ENCODE measurements at places on chromosomes 16 and 17.

GRCh38 chr17:8467527-8467926, 31.8 kb downstream of the NDEL1 start:
- no peak for DNase-seq

GRCh38 chr16:67509016-67509415, 19.6 kb upstream of the RIPOR1 start:
- DNase-seq = no peak

GRCh38 chr16:31868691-31869167, 4.9 kb upstream of the ZNF267 start:
- DNase-seq = peak; percentile 57

DNA sequence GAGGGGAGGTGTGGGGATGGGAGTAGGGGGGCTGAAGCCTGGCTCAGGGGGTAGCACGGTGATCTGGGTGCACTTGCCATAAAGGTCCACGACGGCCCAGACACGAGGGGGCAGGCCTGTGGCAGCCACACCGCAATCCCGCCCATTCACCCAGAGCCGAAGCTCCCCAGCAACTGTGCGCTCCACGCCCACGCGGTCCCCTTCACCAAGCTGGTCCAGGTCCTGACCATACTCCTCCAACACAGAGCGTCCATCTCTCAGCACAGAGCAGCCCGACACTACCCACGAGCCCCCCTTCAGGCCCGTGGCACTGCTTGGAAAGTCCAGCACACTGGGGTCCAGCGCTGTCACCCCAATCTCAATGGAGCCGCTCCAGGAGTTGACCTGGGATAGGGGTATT, 1.6 kb downstream of the NEURL4 start:
- no peak for DNase-seq

GRCh38 chr17:28907709-28908475, 5.0 kb upstream of the DHRS13 start:
- DNase-seq = no peak

DNA sequence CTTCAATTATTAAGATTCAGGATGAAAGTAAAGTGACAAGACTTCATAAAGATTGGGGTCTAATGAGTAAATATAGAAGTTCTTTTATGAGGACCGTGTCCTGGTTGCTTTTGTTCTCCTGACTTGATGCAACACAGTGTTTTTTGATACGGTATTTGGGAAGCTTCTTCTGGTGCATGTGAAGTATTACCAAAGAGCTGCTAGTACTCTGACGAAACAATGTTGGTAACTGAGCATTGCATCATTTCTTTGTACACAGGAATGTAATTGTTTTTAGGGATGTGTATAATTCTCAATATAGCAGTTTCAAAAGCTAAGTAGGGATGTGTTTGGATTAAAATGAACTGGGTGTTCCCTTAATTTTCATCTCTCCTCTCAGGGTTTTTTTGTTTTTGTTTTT, 15.9 kb downstream of the KPNB1 start:
- DNase-seq = no peak

DNA sequence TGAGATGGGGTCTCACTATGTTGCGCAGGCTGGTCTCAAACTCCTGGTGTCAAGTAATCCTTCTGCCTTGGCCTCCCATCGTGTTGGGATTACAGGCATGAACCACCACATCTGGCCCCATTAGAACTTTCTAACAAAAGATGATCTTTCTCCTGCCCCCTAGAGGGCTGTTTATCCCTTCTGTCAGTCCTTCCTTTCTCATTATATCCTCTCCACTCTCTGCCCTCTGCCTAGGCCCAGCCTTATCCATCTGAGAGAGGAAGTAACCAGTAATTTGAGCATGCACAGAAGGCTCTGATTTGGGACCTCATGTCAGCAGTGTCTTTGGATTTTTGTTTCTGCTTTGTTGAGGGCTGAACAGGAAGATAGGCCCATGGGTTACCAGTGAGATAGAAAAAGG, 4.4 kb upstream of the DHX40 start:
- DNase-seq = no peak

- DNase-seq = no peak
Observed at GRCh38 chr17:80527016-80527645, 17.5 kb upstream of the RPTOR start.

DNA sequence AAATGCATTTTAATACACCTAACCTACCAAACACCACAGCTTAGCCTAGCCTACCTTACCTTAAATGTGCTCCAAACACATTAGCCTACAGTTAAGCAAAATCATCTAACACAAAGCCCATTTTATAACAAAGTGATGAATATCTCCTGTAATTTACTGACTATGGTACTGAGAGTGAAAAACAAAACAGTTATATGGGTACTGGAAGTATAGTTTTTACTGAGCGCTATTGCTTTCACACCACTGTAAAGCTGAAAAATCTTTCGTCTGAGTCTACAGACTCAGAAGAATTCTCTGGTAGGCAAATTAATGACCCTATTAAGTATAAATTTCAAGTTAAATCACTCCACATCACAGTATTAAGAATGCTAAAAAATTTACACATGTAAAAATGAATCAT, 3.5 kb downstream of the GRB2 start:
- DNase-seq = no peak

Measured in stimulated activated CD8-positive, alpha-beta memory T cell treated with anti-CD3 and anti-CD28 coated beads, Interleukin-15, amount 100 ng/mL, for 4 hours (primary cell).